ENCODE measurements at places on chromosomes 7 and 10.
A peak's percentile ranks its signal among the peaks of the same experiment; 100 is the strongest.

DNA sequence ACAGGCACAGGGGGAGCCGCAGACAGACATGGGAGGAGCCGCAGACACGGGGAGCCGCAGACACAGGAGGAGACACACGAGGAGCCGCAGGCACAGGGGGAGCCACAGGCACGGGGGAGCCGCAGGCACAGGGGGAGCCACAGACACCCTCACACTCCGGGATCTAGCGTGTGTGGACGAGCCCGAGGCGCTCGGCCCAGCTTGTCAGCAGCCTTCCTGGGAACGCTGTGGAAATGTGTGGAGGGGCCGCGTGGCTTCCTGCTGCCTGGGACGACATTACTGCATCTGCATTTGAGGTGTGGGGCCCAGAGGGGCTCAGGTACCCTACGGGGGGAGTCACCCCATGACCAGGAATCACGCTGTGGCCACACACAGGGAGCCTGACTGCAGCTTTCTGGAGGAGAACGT, 313.2 kb downstream of the PTPRN2 start:
- DNase-seq = no peak

GRCh38 chr7:30148951-30149459, 14.2 kb downstream of the MTURN start:
- no peak for DNase-seq

DNA sequence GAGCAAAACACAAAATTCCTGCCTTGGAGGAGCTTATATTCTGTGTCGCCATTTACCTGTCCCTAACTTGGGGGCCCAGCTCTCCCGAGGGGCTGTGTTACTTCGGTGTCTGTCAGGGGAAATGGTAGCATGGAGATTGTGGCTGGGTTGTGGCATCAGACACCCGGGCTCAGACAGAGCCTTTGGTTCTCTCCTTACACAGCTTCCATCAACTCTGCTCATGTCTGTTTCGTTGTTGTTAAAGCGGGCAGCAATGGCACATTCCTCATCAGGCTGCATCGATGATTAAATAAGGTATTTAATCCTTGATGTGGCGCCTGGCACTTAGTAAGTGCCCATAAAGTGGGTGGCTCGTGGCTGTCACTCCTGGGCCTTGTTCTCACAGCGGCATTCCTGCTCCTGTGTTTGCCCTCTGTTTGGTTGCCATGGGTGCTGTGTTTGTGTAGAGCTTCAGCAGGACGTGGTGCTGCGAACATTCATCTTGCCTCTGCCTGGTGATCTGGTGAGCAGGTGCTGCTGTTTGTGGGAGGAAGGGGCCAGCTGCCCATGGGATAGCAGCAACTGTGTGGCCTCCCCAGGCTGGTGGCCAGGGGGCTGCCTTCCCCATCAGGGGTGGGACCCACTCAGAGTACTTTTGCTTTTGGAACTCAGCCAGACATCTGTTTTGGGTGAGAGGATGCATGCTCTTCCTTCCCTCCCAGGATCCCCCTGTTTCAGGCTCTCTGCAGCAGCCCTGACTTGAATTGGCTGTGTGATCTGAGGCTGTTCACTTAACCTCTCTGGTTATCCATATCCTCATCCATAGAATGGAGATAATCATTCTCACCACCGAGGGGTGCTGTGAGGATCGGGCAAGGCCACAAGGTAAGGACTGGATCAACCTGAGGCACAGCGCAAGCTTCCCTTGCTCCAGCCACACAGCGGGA, 207.2 kb upstream of the SVIL start:
- no peak for DNase-seq

DNA sequence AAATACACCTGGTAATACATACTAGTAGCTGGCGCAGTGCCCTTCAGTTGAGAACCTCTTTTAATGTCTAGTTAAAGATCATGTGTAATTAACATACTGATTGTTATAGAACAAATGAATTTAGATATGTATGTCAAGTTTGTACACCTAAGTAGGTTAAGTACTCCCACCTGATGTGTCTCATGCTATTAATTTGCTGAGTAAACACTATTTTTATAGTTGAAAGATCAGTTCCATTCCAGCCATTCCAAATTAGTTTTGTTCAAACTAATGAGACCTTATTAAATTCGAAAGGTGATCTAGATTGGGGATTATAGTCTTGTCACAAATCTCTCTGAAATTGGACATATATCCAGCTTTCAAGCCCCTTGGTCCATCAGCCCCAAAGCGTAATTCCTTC, 710.0 kb downstream of the LRMDA start:
- no peak for DNase-seq

DNA sequence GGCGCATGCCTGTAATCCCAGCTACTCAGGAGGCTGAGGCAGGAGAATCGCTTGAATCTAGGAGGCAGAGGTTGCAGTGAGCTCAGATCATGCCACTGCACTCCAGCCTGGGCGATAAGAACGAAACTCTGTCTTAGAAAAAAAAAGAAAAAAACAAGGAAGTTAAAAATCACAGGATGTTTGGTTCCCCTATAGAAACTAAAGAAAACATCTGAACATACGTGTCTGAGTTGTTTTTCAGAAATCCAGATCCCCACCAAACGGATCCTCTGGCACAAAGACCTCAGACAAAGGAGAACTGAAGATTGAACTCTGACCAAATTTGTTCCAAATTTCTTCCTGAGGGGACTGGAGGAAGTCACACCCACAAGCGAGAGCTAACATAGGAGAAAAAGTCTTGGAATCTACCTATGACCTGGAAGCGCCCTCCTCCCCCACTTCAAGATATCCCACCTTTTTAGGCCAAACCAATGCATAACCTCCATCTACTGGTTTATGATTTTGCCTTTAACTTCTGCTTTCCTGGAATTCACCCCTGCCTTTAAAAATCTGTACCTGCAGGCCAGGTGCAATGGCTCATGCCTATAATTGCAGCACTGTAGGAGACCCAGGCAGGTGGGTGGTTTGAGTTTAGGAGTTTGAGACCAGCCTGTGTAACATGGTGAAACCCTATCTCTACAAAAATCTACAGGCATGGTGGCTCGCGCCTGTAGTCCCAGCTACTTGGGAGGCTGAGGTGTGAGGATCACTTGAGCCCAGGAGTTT, 19.7 kb upstream of the SIRT1 start:
- DNase-seq = no peak

GRCh38 chr10:133225707-133226191, 4.3 kb upstream of the UTF1 start:
- DNase-seq = no peak

DNA sequence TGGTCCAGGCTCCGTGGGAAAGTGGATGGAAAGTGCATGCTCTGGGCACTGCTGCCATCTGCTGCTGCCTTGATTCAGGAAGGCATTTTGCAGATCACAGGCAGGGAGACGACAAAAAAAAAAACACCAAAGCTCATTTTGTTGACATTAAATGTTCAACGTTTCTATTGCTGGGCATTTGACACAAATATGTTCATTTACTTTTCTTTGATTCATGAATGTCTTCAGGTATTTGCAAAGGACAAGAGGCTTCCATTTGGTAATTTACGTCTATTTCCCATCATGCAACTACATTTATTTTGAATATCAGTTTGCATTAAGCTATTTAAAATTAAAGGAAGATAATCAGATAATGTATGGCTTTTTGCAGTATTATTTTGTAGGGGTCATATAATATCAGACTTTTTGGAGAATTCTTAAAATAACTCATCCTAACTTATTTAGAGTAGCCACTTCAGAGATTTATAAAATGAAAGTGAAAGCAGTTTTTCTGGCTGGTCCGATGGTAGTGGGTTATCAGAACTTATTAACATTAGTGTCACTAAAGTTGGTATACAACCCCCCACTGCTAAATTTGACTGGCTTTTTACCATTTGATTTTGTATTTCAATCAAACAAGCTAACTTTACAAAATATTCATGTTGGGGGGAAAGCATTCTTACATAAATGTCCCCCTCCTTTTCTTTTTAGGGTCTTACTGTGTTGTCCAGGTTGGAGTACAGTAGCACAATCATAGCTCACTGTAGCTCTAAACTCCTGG, 65.3 kb downstream of the PDIA4 start:
- DNase-seq = peak; percentile 32

- DNase-seq = no peak
Observed at GRCh38 chr7:38432080-38432479, 158.6 kb upstream of the TARP start.

- no peak for DNase-seq
Observed at GRCh38 chr10:31341552-31341951, 22.5 kb downstream of the ZEB1 start.

- no peak for DNase-seq
Observed at GRCh38 chr10:78597796-78598555, 470.8 kb upstream of the ZMIZ1 start.

GRCh38 chr7:15335390-15335789, 226.4 kb downstream of the AGMO start:
- DNase-seq = no peak

- DNase-seq = no peak
Observed at GRCh38 chr10:109411917-109412316, 511.4 kb downstream of the XPNPEP1 start.

DNA sequence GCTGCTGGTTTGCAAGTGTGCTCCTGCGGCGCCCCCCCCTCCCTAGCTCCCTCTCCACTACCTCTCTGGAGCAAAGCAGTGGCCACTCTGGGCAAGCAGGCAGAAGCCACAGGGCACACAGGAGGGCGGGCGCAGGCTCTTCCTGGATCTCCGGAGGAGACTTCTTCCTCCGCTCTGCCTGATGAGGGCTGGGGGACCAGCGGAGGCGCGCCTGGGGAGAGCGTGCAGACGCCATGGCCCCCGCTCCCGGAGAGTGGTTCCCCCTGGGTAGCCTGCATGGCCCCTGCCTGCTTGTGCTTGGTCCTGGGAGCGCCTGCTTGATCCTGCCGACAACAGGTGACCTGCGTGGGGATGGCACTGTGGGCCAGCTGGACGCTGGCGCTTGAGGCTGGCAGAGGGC, 29.0 kb downstream of the ANKMY2 start:
- no peak for DNase-seq

- no peak for DNase-seq
Observed at GRCh38 chr7:101681170-101682007, 52.3 kb upstream of the MYL10 start.

- no peak for DNase-seq
Observed at GRCh38 chr10:124745252-124745651, 1.1 kb upstream of the FAM53B start.

DNA sequence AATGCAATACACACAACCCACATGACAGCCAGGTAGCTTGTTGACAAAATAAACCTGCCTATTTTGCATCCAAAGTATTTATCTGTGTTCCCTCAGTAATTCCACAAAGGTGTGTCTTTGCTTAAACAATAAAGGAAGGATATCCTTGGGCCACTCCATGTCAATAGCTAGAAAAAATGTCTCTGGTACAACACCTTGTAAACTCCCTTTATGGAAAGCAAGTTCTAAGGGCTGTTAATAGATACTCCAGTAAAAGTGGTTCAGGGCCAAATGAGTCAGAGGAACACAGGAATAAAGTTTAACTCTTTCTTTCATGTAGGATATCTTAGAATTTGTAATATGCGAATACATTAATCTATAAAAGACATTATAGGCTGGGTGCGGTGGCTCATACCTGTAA, 96.9 kb upstream of the LRRTM3 start:
- DNase-seq = no peak

- no peak for DNase-seq
Observed at GRCh38 chr7:157652954-157653826, 316.4 kb downstream of the DNAJB6 start.

GRCh38 chr10:5776881-5777197, 36.4 kb downstream of the GDI2 start:
- DNase-seq = no peak

DNA sequence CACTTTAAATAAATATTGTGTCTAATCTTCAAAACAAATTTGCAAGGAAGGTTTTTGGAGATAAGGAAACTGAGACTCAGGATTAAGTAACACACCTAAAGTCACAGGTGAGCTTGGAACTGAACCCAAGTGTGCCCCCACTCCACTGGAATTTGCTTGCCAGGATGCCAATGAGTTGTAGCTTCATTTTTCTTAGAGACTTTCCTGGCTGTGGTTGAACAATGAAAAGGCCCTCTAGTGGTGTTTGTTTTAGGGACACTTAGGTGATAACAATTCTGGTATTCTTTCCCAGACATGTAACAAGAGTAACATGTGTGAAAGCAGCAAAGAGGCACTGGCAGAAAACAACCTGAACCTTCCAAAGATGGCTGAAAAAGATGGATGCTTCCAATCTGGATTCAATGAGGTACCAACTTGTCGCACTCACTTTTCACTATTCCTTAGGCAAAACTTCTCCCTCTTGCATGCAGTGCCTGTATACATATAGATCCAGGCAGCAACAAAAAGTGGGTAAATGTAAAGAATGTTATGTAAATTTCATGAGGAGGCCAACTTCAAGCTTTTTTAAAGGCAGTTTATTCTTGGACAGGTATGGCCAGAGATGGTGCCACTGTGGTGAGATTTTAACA, 1.5 kb downstream of the IL6 start:
- DNase-seq = no peak

DNA sequence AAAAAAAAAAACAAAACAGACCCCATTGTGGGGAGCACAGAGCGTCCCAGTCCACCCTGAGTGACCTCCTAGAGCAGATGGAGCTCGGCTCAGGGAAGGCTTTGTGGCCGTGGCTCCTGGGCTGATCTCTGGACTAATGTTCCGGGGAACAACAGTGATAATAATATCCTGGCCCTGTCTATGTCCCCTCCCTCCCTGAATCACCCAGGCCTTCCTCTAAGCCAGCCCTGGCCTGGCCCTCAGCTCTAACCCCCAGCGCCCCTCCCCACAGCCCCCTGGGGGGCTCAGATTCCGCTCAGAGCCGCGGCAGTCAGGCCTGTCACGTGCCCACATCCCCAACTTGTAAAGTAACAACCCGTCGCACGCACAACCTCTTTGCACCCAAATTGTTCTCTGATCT, 48.3 kb downstream of the MICALL2 start:
- DNase-seq = no peak

- no peak for DNase-seq
Observed at GRCh38 chr7:18354108-18355085, 141.2 kb upstream of the HDAC9 start.

- DNase-seq = no peak
Observed at GRCh38 chr7:134747326-134747725, 32.1 kb upstream of the CALD1 start.

- DNase-seq = no peak
Observed at GRCh38 chr7:121931149-121931902, 58.4 kb downstream of the PTPRZ1 start.

- no peak for DNase-seq
Observed at GRCh38 chr10:100713049-100713858, 32.1 kb upstream of the PAX2 start.
